ENCODE measurements at places on chromosomes 6 and 20.

DNA sequence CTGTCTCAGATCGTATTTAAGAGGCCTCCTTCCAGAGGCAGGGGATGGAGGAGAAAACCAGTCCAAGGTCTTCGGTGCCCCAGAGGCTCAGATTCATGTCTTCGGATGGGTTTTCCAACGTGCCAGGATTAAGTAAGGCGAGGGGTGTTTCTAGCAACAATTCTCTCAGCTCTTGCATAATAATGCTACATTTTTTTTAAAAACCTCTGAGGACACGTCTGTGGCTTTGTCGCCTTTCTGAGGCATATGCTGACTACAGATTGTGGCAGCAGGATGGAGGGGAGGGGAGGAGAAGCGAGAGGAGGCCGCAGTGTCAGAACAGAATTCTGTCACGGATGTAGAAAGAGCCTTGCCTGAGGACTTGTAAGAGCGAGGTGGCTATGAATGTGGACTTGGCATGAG lies 17.7 kb upstream of the CCDC167 start:
- no peak for DNase-seq

DNA sequence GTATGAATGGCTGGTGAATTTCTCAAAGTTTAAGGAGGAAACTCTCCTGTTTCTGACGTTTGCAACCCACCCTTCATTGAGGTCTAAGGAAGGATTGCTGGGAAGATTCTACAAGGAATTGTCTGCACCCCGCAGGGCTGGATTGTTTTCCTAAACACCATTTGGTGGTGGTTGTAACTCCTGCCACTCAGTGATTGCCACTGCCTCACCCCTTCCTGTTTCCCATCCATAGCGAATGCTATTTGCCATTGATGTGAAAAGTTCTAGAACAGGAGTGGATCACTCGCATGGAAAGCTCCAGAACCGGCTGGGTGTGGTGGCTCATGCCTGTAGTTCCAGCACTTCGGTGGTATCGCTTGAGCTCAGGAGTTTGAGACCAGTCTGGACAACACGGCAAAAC lies 8.7 kb upstream of the DSP start:
- no peak for DNase-seq

GRCh38 chr6:87941556-87942358 lies 105.9 kb upstream of the SPACA1 start:
- no peak for DNase-seq

GRCh38 chr6:158391276-158391675 lies 79.0 kb downstream of the TULP4 start:
- no peak for DNase-seq

- DNase-seq: no peak
These were observed 26.6 kb upstream of the NPBWR2 start for GRCh38 chr20:64133951-64134407.

GRCh38 chr6:156787569-156788492 lies 10.7 kb downstream of the ARID1B start:
- no peak for DNase-seq

- DNase-seq: no peak
These were observed 8.7 kb downstream of the ANKS1A start for GRCh38 chr6:34897716-34898115.

GRCh38 chr6:29005183-29005885 lies at the start of gene ZNF311:
Gene ZNF311 (minus strand): TSS chr6:29005315. CDS start chr6:29003954, 1,361 bp downstream.
- DNase-seq: no peak

DNA sequence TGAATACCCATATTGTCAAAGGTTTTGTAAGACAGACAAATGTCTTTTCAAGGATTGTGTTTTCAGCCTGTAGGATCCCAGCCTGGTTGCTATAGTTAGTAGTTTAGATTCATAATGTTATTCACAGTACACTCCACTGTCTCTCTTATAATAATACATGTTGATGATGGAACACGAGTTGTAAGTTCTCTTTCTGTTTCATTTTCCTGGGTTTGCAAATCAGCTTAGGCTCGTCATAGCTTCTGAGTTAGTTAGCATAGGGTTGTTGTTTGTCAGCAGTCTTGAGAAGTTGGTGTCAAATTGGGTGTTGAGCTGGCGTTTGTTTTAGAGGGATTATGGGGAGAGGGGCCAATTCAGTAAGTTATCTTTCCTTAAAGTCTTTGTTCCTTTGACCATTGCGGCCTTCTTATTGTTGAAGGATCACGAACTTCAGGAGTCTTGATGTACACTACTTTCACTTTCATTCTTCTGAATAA lies 45.8 kb downstream of the QKI start:
- no peak for DNase-seq

GRCh38 chr20:38224531-38224930 lies 36.0 kb downstream of the KIAA1755 start:
- DNase-seq: no peak

- DNase-seq: no peak
These were observed 26.0 kb upstream of the CCDC167 start for GRCh38 chr6:37525460-37526357.

- no peak for DNase-seq
These were observed 99.0 kb downstream of the GMPR start for GRCh38 chr6:16337295-16337975.

DNA sequence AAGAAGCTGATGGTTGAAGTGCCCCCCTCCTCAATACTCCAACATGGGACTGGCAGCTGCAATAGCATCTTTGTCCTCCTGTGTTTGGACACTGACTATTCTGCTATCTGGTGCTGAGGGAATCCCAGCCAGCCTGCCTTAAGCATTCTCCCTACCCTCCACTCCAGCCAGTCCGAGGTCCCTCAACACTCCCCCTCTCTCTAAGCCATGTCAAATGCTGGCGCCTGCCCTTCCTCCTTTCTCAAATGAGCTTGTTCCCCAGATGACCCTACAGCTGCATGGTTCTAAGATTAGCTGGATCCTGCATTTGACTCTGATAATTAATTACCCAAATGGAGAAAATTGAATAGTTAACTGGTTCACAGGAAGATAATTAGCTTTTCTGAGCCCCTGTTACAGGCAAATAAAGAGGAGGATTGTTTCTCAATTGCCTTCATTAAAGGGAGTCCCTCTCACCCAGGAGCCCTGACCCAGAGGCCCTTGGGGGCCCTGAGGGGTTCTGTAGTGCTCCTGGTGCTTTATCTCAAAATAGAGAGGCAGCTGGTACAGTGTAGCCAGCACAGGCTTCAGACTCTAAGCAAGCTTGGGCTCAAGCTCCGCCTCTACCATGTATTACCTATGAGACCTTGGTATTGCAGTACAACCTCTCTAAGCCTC lies 37.9 kb upstream of the CHD6 start:
- no peak for DNase-seq

DNA sequence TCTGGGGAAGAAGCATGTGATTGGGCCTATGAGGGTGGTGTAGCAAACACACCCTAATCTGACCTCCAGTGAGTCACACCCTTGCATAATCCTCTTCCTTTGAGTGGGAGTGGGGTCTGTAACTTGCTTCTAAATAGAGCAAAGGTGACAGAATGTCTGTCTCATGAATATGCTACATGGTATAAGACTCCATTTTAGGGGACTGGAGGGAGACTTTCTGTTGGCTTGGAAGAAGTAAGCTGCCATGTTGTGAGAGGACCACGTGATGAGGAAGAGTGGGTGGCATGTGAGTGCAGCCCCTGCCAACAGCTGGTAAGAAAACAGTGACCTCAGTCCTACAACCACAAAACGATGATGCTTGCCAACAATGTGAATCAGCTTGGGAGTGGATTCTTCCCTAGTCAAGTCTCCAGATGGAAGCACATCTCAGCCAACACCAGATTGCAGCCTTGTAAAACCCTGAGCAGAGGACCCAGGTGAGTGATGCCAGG lies 3.7 kb downstream of the AK9 start:
- no peak for DNase-seq

DNA sequence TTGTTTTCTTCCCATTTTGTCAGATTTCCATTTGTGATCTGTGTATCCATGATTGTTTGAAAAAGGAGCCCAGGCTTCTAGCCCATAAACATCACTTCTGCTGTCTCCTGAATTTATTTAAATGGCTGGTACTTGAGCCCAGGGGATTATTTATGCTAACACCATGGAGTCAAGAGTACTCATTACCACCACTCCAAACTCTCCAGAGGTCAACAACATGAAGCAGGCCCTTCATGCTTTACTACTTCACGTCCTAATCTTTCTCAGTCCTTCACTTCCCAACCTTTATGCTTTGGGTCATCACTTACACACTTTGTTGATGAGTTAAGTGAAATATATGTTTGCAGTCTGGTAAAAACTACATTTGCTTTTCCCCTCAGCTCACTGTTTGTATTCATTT lies 247.8 kb downstream of the BMP2 start:
- no peak for DNase-seq

- no peak for DNase-seq
These were observed 27.7 kb upstream of the GTF3C6 start for GRCh38 chr6:110930781-110931180.

- DNase-seq: no peak
These were observed 151.4 kb downstream of the CEBPB start for GRCh38 chr20:50341880-50342637.

- DNase-seq: no peak
These were observed 222.9 kb downstream of the UBE3D start for GRCh38 chr6:82842721-82843120.

DNA sequence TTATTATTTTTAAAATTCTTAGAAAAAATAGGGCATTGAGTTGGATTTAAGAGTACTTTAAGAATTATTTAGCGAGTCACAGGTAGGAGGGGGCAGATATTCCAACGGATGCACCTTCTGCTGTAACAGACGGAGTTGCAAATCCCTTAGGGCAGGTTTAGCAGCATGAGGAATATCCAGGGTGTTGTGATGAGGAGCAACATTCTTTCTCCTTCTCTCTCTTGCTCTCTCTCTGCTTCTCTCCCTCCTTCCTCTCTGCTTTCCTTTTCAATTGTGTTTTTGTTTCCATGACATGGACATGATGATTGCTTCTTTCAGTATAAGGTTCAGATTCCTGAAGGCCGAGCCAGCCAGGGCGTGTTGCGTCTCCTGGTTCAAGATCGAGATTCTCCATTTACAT lies 28.9 kb downstream of the CDH26 start:
- DNase-seq: no peak

DNA sequence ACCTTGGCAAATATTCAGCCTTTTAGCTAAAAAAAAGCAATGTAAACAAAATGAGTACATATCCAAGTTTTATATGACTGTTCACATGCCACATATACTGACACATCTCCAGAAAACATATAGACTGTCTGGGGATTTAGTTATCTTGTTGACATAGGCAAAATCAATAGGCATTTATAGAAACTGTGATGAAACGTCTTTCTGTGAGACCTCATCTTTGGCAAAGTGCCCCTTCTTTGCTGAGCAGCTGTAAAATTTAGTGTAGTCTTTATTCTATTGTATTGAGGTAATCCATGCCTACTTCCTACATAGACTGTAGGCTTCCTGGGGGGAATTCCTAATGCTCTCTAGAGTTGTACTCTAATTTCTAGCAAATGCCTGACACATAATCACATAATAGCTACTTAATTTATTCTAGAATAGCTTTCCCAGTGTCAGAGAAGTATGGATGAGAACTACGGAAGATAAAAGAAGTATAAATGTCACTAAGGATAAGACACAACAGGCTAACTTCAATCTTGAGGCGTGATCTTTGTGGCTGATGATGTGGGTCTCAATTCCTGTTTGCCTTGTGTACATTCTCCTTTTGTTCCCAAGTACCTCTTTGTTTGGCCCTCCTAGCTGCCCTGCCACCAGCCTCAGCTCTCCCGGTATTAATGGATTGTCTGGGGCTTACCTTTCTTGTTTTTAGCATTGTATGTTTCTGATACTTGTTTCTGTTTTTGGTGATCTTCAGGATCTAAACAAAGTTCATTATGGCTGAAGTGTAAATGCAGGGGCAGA lies 30.6 kb downstream of the PTCHD4 start:
- no peak for DNase-seq

DNA sequence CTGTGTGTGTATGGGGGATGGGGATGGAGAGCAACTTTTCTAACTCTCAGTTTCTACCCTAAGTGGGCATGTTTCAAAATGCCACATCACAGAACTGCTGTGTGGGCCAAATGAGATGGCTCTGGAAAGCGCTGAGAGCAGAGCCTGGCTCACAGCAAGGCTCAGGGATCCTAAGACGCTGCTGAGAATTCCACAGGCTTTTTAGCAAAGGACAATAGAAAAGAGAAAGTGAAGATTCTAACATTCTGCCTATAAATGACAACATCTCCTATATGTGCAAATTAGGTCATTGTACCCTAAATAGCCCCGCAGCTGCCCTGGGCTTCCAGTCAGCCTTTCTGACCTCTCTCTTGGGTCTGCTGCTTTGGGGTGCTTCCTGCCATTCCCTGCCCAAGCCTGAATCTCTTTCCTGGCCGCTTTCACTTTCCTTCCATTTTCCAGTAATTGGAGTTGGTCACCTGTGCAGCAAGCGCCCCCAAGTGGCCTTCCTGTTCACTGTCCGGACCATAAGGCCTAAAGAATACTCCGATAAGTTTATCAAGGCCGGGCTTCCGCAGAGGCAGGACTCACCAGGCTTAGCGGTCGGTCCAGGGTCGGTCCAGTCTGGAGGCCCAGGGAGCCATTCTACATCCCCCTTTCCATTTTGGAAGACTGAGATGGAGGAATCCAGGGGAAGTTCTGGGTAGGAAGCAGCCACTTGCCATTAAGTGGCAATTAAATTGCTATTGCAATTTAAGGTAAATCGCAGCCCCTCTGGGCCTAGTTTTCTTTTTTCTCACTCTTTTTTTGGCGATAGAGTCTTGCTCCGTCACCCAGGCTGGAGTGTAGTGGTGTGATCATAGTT lies 6.7 kb upstream of the DDR1 start:
- DNase-seq: peak; percentile 80

- no peak for DNase-seq
These were observed 78.0 kb upstream of the MAFB start for GRCh38 chr20:40766790-40767614.

DNA sequence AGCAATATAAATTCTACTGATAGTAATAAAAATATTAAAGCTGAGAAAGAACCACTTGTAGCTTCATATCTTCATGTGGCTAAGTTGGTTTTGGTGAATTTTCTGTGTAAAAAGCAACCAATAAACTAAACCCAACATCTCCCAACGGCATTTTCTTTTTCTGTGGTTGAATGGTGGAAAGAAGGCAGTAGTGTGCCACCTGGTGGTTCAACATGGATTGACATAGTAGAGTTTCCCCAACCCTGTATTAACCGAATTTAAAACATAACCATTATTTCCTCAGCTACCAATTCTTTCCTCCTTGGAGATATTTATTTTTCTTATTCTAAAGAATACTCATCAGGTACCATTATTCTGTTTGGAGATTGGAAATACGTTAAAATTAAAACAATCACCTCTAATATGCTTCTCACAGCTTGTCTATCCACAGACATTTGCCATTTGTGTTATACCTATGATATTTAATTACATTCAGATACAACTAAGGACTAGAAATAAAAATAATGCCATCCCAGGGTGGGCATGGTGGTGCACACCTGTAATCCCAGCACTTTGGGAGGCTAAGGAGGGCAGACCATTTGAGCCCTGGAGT lies 117.1 kb upstream of the EEF1E1 start:
- no peak for DNase-seq

- no peak for DNase-seq
These were observed 48.5 kb upstream of the CCN2 start for GRCh38 chr6:131999545-132000146.
